Endodermal cell (in vitro differentiated cells): ENCODE measurements at places on chromosomes 1 and 21. TPM values are rescaled to one million over a fixed set of nuclear protein-coding genes. Genes with fewer than 3 reads are reported as not detected.

- peak; percentile 28 for DNase-seq
Measured at GRCh38 chr21:34593423-34593822, 21.5 kb downstream of the RCAN1 start.

- peak; percentile 92 for DNase-seq
Measured at GRCh38 chr1:2174348-2175054, 20.1 kb downstream of the FAAP20 start.

- no peak for DNase-seq
Measured at GRCh38 chr1:184825571-184825970, 70.9 kb upstream of the EDEM3 start.

DNA sequence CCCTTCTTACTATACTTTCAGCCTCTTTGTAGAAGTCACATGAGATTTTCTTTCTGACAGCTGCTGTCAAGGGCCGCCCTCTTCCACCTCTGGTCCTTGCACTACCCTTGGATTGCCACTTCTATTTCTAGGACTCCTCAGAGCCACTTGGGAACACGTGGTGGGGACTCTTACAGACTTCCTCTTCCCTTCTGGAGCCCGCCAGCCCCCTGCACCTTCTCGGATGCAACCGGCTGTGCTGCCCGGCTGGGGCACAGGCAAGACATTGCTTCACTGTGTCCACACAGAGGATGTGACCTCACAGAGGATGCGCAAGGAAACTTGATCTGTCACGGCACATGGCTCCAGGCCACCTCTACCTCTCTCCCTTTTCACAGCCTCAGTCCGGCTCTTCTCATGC, 2.4 kb upstream of the IKBKE start:
- no peak for DNase-seq

GRCh38 chr1:232109391-232109790, 482.8 kb downstream of the DISC1 start:
- no peak for DNase-seq

GRCh38 chr1:234120327-234120944, 216.0 kb downstream of the SLC35F3 start:
- no peak for DNase-seq

DNA sequence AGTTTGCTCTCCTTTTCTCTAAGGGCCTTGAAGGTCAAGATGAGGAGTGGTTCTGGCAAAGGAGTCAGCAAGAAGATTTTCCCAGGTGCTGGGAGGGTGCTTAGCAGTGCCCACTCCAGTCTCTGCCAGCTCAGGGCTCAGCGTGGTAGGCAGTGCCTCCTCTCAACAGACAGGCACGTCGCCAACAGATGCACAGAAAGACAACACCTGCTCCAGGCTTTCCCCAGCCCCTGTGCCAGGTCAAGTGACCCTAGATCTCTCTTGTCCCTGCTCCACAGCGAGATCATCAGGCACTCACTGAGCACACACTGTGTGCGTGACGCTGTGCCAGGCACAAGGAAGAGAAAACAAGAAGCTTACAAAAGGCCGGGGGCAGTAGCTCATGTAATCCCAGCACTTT, 86.0 kb downstream of the CASZ1 start:
- DNase-seq, result no peak

GRCh38 chr1:2169200-2169836, 25.3 kb downstream of the FAAP20 start:
- no peak for DNase-seq

DNA sequence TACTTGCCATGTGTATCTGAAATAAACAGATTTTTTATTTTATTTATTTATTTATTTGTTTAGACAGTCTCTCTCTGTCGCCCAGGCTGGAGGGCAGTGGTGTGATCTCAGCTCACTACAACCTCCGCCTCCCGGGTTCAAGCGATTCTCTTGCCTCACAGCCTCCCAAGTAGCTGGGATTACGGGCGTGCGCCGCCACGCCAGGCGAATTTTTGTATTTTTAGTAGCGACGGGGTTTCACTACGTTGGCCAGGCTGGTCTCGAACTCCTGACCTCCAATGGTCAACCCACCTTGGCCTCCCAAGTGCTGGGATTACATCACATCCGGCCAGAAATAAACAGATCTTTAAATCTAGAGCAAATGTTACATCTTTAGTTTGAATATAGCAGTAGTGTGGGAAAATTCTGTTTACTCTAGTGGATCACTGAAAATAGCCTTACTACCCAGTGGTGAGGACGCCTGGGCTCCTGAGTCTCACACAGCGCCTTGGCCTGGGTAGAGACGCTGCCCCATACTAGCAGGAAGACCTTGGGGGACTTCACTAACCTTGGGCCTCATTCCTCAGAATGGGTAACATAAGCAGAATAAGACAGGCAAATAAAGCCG, 709 bp downstream of the GART start:
- DNase-seq, result peak; percentile 59

- peak; percentile 7 for DNase-seq
Measured at GRCh38 chr1:160050619-160051018, 18.8 kb upstream of the PIGM start.

DNA sequence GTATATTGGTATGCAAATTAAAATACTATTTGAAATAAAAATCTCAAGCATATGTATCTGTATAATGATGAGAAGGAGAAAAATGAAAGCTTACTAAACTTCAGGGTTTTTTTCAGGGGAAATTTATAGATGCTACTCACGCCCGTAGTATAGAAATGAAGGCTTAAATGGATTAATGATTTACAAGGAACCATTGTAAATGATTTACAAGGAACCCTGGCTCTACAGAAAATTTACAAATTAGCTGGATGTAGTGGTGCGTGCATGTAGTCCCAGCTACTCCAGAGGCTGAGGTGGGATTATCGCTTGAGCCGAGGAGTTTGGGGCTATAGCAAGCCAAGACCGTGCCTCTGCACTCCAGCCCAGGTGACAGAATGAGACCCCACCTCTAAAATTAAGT, 150.5 kb downstream of the PCBP3 start:
- no peak for DNase-seq

TNFRSF9 gene
- total RNA-seq, result not detected in 2 replicates

SYPL2 gene
- 0.38 and 0.64 TPM in 2 replicates for total RNA-seq

SEC16B gene
- total RNA-seq, result 1.5 to 2.3 TPM (median 1.7 TPM) in 3 replicates

TFF3 gene
- 5.2 and 5.5 TPM in 2 replicates for total RNA-seq

LCK gene
- 4.4 and 6.6 TPM in 2 replicates for total RNA-seq

TFF2 gene
- not detected in 2 replicates for total RNA-seq

ATPAF1 gene
- total RNA-seq, result 55.8 and 56.1 TPM in 2 replicates

GJA8 gene
- not detected in 3 replicates for total RNA-seq
